Sciatic nerve (tissue), 2 donors: ENCODE measurements at places on chromosomes 4 and X.

GRCh38 chr4:15031197-15031596 is 28.9 kb downstream of the CPEB2 start:
- no peak for DNase-seq

GRCh38 chr4:155367608-155368007 is 9.2 kb downstream of the MAP9 start:
- no peak for DNase-seq

- DNase-seq = no peak
Measured at GRCh38 chr4:79650217-79650616, 242.2 kb upstream of the GK2 start.

GRCh38 chr4:8600686-8601085 is 8.1 kb downstream of the CPZ start:
- no peak for DNase-seq

- no peak for DNase-seq
Measured at GRCh38 chr4:59904331-59904730, 1295.8 kb upstream of the ADGRL3 start.

DNA sequence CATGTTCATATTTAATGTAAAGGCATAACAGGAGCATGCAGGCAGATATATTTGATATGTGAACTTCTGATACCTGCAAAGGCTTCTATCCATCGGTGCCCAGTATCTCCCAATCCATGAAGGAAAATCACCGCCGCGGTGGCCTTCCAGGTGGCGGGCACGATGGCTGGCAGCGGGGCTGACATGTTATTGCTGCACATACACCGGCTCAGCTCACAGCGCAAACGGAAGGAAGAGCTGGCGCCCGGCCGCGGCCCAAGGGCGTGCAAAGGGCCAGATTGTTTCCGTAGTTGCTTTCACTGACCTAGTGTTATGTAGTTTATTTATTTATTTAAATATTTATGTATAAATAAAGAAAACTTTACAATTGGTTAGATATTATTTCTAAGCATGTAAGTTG is 322.7 kb upstream of the PITX2 start:
- DNase-seq = no peak

- no peak for DNase-seq
Measured at GRCh38 chr4:144739511-144740033, 93.6 kb downstream of the HHIP start.

- no peak for DNase-seq
Measured at GRCh38 chrX:11591723-11592346, 73.9 kb downstream of the ARHGAP6 start.

DNA sequence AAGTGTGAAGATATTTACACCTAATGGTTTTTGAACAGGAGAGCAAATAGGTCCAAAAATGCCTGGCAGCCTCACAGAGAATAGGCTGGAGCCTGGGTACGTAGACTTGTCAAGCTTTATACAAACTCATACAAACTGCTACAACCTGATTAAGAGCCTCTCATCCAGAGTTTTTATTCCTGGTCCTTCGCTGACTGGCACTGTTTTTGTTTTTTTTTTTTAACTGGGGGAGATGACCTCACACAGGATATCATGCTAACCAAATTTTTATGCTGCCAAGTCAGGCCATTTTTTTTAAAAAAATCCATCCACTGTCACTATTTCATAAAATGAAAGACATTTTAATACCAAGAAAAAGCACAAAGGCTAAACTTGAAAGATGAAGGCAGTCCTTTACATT is 1.9 kb downstream of the FAM114A1 start:
- no peak for DNase-seq

GRCh38 chr4:102869569-102870197 is 891 bp downstream of the CISD2 start:
- no peak for DNase-seq

GRCh38 chr4:9925750-9926439 is 95.4 kb downstream of the SLC2A9 start:
- no peak for DNase-seq

DNA sequence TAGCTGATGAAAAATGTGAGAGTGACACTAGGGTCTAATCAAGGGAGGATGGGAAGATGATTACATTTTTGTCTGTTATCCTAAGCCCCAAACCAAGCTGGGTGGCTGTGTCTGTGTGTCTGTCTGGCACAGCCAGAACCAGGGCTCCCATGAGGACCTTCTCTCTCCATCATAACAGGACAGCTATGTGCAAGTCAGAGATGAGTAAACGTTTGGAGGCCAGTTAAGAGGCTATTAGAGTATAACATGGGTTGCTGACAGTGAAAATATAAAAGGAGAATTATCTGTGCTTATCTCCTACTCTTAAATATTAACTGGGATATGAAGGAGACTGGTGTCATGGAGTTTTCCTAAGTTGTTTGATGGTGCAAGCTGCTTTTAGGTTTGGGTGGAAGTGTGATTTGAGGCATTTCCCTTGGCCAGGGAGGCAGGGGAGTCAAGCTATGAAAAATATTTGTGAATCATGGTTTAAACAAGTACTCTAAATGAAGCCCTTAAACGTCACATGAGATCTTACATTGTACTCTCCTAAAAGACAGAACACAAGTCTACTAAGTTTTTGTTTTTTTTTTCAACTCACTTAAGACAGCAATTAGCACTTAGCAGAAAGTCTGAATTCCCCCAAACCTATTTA is 156.2 kb downstream of the ENOX2 start:
- DNase-seq = no peak

GRCh38 chrX:15786915-15787314 is 3.4 kb upstream of the ZRSR2 start:
- DNase-seq = no peak

DNA sequence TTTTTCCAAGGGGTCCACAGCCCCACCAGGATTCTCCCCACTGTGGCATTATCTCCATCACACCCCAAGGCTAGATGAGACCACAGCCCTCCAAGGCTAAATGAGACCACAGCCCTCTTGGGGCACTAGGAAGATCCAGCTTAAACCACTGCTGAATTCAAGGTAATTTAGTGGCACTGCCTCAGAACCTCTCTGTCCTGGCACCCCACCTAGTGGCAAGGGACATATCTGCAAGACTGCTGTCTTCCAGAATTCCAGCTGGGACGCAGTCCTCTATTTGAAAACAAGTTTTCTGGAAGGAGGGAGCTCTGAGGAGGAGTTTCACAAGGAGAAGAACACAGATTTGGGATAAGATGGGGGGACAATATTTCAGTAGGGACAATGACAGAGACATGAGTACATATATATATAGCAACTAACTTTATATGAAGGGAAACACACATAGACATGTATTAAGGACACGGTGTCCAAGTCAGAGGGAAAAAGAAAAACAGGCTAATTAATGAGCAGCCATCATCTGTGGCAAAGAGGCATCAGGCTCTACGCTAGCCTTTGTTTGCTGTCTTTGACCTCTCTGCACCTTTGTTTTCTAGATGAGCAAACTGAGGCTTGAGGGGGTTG is 9.3 kb downstream of the CETN2 start:
- no peak for DNase-seq

DNA sequence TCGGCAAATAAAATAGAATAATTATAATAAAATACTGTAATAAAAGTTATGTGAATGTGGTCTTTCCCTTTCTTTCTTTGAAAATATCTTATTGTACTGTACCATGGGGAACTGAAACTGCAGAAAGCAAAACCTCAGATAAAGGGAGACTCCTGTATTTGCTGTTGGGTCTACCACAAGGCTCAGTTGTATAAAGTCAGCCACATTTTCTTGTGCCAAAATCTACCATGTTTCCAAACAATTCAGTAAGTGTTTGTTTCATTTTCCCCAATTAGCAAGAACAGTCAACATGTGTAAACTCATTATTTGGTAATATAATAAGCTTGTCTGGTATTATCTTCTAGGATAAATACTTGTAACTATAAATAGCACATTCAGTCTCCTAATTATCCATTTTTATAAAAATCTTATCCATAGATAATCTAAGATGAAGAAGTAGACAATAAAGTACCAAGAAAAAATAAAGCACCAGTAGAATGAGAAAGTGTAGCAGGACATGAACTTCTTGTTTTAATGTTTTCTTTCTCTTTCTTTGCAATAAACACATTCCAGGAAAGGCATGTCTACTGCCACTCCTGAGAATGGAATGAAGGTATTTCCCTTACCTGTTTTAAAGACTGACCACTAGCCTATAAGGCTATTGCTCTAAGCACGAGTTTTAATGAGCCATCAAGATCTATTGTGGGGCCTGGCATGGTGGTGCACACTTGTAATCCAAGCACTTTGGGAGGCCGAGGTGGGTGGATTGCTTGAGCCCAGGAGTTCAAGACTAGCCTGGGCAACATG is 15.0 kb upstream of the OTUD4 start:
- DNase-seq = no peak

GRCh38 chrX:134146493-134146892 is 90.5 kb upstream of the CCDC160 start:
- no peak for DNase-seq

DNA sequence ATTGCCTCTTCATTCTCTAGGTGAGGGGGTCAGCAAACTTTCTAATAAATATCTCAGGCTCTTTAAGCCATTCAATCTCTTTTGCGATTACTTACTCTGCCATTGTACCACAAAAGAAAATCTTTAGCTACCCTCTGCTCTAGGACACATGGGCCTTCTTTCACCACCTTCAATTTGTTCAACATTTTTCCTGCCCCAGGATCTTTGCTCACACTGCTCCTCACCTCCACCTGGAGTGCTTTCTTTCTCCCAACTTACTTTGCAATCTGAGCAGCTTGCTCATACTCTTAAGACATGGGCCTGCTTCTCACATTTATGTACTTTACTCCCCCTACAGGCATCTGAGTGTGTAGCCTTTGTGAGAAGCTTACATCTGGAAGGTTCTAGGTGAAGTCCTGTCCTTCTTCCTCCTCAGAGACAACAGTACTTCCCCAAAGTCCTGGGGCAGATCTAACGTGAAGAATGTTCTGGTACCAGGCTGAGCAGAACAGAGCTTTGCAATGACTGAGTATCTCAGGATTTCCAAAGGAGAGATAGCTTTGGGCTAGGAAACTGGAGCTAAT is 55.0 kb upstream of the PRDM5 start:
- no peak for DNase-seq

DNA sequence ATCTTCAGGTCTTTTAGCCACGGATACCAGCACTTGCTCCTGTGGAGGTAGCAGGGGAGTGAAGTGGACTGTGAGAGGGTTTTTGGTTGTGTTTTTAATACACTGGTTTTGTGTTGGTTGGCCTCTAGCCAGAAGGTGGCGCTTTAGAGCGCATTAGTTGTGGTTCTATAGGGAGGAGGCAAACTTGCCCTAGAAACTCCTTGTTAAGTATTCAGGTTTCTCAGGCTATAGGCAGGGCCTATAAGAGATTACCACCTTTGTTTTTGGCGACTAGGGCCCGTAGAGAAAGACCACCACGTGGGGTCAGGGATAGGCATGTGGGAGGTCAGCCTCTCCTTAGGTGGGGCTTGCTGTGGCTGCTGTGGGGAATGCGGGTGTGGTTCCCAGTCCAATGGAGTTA is 221.6 kb upstream of the SPANXN4 start:
- no peak for DNase-seq

GRCh38 chr4:186102931-186103330 is 1.6 kb upstream of the FAM149A start:
- DNase-seq = no peak

DNA sequence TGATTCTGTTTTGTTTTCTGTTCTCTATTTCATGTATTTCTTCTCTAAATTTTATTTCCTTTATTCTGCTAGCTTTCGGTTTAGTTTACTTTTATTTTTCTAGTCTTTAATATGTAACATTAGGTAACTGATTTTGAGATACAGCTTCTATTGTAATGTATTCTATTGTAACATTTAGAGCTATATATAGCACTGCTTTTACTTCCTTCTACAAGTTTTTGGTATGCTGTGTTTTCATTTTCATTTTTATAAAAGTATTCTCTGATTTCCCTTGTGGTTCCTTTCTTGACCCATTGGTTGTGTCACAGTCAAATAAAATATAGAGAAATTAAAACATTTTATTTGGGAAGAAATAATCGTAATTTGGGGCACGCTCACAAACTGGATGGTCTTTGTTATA is 13.9 kb upstream of the CT47A1 start:
- DNase-seq = no peak

GRCh38 chr4:186069729-186070128 is 773 bp downstream of the TLR3 start:
- DNase-seq = no peak

GRCh38 chr4:43757147-43757546 is 691.5 kb downstream of the KCTD8 start:
- no peak for DNase-seq

GRCh38 chr4:25112366-25112994 is 47.8 kb downstream of the SEPSECS start:
- no peak for DNase-seq

GRCh38 chr4:11489453-11490083 is 60.9 kb upstream of the HS3ST1 start:
- DNase-seq = no peak

- DNase-seq = no peak
Measured at GRCh38 chr4:119693126-119693525, 64.5 kb upstream of the PDE5A start.
